Activated T-helper 1 cell treated with anti-CD3 and anti-CD28 coated beads, Interleukin-2, amount 50 U/mL, for 16 hours (primary cell): ENCODE measurements at places on chromosomes 3 and 15.

GRCh38 chr15:25454771-25455170 is 15.9 kb upstream of the UBE3A start:
- no peak for DNase-seq

DNA sequence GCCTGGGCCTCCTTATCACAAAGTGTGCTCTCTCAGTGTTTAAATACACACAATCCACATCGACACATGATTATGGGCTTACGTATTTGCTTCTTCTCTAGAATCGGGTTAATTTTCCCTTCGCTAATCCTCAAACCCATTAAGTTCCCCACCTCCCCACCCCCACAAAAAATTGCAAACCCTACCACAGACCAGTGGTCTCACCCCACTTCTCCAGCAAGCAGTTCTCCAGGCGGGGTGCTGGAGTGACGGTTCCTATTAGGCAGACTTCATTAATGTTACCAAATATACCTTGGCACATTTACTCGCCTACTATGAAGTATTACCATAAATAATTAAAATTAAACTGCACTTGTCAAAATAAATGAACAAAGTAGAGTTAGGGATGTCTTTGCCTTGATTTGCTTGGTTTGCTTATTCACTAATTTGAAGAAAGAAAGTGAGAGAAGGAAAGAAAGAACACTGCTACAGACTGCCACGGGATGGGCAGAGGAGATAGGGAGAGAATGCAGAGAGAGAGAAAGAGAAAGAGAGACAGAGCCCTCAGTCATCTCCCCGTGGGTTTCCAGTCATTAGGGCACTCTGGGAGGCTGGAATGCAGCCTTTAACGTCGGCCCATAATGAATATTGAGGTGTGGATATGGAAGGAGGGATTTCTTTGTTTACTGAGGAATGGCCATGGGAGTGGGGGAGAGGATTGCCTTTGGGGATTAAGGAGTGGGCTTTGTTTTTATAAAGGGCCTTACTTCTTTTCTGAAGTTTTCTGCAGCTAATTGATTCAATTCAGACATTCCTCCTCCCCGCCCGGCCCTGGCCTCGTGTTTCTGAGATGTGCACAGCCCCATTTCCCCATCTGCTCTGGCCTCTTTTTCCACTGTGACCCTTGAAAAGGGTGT is 39.7 kb upstream of the POLG start:
- DNase-seq = no peak

GRCh38 chr15:52558196-52558595 is 10.6 kb downstream of the ARPP19 start:
- DNase-seq = peak; percentile 28

DNA sequence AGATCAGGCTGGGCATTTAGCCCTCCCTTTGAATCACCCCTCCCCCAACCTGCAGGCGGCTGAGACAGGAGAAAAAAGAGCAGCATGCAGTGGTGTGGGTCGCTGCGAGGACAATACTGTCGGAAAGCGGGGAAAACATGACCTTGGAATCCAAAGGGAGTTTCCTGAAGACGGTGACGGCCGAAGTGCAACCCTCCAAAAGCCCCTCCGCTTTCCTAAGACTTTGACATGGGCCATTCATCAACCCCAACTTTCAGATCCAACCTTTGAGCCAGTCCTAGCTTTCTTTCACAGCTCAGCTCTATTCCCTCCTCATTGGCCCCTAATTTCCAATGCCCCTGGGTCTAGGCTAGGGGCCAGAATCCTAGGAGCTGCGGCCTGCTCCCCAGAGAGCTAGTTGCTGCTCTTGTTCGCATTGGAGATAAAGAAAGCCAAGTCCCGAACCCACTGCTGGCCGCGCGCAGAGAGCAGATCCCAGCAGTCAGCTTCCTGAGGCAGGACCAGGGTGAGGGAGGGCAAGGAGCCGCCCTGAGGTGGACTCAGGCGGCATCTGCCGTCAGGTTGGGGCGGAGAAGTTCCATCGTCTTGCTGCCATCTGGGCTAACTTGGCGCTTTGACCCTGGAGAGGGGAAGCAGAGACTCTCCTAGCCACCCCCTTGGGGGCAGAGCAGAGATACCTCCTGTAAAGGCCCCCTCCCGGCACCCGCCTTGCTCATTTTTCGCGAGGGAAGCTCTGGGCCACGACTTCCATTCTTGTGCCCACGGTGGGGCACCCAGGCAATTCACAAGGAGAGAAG is 914 bp downstream of the ZIC4 start:
- DNase-seq = no peak

DNA sequence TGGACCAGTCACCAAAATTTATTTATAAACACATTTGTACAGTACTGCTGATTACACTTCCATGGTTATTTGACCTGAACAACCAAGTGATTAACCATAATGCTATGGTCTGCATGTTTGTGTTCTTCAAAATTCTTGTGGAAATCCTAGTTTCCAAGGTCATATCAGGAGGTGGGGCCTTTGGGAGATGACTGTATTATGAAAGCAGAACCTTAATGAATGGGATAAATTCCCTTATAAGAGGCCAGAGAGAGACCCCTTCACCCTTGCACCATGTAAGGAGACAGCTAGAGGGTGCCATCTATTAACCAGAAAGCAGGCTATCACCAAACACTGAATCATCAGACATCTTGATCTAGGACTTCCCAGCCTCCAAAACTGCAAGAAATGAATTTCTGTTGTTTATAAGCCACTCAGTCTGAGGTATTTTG is 1.9 kb downstream of the SCAPER start:
- DNase-seq = no peak

DNA sequence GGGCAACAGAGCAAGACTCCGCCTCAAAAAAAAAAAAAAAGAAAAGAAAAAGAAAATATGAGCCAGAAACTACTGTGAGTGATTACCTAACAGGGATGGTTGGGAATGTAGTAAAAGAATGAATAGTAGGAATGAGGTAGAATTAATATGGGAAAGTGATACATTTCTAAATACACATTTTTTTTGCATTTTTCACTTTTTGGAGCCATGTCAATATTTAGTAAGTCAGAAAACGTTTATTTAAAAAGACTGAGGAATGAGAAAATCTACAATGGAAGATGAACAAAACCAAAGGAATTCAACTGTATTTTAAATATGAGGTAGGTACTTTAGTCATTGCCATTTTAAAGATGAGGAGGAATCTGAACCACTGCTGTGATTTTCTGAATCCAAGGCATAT is 817.2 kb upstream of the CADM2 start:
- no peak for DNase-seq

DNA sequence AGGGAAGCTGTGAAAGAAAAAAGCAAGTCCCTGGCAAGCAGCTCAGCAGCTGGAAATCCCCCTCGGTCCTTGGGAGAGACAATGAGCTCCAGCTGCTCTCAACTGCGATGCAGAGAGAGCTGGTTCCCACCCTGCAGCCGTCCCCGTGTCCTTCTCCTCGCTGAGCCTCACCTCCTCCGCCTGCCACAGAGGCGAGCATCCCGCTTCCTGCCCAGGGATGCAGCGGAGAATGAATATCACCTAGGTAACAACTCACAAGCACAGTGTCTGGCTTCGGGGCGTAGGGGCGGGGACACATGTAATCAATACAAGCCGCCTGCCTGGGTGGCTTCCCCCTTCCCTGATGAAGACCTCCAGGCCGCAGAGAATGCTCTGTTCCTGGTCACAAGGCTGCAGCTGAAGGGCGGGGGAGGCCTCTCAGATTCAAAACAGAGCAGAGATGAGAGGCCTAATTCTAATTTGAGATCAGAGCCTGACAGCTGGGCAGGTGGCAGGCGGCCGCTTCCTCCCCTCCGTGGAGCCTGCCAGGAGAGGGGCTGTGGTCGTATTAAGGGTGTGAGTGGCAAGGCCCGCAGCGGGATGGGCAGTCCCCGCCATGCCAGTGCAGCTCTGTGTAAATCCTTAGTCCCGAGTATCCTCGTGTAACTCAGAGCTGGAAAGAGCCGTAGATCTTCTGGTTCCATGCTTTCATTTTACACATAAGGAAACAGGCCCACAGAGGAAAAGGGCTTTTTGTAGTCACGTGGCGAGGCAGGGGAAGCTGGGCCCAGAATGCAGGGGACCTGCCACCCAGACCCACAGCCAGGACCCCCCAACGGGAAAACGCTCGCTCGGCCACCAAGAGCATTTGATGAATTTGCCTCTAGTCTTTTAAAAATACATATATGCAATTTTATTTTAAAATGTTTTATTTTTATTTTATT is 24.3 kb downstream of the ZDHHC19 start:
- no peak for DNase-seq

- DNase-seq = no peak
Observed at GRCh38 chr15:96366526-96366877, 36.0 kb downstream of the NR2F2 start.

GRCh38 chr3:28250999-28251398 is 9.6 kb downstream of the CMC1 start:
- DNase-seq = no peak

DNA sequence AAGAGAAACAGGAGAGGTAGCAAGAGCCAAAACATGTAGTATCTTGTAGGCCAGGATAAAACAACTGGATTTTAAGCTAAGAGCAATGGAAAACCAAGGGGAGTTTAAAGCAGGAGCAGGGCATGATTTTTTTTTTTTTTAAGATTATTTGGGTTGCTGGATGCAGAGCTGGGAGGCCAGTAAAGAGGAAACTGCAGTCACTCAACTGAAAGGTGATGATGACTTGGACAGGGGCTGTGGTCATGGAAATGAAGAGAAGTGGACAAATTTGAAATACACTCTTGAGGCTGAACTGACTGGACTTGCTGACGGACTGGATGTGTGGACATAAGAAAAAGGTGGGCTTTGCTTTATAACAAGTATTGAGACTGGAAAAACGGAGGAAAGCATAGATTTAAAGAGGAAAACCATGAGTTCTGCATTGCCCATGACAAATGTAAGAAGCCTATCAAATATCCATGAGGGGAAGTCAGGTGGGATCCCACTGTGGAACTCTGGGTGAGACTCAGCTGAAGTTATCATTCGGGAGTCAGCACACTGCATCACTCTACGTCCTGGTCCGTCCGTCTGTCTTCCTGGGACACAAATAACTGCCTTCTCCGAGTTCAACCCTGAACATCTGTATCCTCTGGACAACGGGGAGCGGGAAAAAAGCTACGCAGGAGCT is 688 bp downstream of the XPC start:
- no peak for DNase-seq

GRCh38 chr3:157418104-157418503 is 18.5 kb upstream of the PTX3 start:
- no peak for DNase-seq

DNA sequence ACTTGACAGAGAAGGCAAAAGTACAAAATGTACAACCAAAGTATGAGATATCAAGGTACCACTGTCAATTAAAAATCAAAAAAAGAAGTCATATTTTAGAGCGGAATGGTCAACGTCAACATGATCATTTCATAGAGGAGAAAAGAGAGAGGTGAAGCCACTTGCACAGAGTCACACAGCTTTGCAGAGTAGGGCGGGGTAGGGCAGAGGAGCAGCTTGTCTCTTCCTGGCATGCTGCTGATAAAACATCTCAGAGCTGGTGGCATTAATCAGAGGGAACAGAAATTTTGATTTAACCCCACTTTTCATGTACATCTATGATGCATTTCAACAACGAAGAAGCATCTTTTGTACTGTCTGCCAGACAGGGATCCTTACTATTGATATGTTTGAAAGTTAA is 5.2 kb upstream of the IGF1R start:
- DNase-seq = no peak

GRCh38 chr3:46921041-46921440 is 43.5 kb downstream of the PTH1R start:
- DNase-seq = no peak

DNA sequence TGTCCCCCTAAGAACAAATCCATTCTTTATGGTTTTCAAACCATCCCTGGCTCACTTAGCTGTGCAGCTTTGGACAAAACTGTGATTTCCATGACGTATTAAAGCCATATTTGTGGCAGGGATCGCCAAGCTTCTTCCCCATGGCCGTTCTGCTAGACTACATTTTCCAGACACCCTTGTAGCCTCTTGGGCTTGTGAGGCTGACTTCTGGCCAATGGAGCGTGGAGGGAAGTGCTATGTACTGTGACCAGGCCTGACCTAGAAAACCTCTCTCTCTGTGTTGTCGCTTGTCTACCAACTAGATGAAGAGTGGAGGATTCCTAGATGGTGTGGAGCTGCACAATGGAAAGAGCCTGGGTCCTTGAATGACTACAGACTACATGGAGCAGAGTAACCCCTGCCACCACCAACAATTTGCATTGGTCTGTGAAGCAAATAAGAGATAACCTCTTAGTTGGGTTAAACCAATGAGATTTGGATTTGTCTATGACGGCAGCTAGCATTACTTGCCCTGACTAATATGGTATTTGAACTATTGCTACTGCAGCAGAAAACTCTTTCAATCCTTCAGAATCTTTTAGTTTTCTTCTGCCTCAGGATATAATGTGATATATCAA is 22.1 kb upstream of the MGLL start:
- no peak for DNase-seq

GRCh38 chr3:138009476-138010272 is at the start of gene CLDN18:
Gene CLDN18 (plus strand): TSS chr3:138010165. CDS start chr3:138010226, 61 bp downstream.
- no peak for DNase-seq

- DNase-seq = no peak
Observed at GRCh38 chr3:184523825-184524615, 37.6 kb upstream of the EPHB3 start.

DNA sequence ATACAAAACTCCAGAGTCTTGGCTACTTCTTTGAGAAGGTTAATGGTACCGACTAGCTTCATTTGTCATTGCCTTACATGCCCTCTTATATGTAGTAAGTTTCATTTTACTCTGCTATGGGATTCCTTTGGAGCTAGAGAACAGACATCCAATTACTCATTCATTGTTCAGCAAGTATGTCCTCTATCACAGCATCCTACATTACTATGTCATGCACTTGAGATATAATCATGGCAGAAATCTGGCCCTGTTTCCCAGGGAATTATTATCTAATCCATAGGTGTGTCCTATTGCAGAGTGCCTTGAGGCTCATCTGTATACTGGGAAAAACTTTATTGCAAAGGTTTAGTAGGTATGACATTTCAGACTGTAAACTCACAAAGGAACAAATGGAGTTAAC is 333.1 kb upstream of the NECTIN3 start:
- DNase-seq = no peak

- DNase-seq = no peak
Observed at GRCh38 chr15:59104602-59104911, 389 bp upstream of the CCNB2 start.

GRCh38 chr3:140147965-140148490 is 213.0 kb downstream of the CLSTN2 start:
- DNase-seq = no peak

DNA sequence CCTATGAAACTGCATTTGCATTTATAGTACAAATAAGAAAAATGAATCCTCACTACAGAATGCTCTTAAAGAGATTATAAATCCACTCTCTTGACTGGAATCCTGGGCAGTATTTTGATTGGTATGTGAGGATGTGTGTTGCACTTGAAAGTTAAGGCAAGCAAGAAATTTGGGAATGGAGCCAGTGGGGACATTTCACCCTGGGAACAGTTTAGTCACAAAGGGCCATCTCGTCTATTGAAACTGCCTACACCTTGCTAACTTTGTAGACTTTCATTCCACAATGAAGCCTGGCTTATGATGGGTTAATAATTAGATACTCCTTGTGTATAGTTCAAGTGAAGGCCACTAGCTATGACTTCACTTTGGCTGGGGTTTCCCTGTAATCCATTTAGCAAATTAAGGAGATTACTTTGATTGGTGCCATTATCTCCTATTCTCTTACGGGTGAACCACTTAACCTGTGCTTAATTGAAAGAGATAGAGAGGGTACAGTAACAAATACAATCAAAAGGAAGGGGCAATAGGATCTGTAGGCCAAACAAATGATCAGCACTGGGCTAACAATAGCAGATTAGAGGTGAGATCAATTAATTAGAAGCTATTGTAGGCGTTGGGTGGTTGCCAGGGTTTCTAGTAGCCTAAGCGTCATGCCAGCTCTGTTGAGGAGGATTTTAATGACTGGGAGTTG is 146.9 kb upstream of the RARB start:
- no peak for DNase-seq
